ENCODE measurements at places on chromosomes 4 and X.

DNA sequence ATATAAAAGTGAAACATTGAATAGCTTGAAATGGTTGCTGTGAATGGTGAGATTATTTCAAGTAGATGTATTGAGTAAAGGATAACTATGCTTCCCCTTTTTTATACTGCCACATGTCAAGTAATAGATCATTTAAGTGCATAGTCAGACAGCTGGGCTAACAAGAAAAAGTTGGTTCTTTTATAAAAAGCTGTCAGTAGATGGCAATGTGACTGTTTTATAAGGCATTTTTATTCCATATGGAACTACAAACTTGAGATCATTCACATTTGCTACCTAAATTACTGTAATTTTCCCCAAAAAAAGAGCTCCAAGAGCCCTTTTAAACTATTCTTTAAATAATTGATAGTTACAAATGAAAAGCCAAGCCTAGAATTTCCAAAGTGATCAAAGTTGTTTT is 831.0 kb downstream of the C4orf33 start:
- ATAC-seq, result no peak

- ATAC-seq, result peak; percentile 7
Measured at GRCh38 chr4:78938474-78938867, 767 bp downstream of the PAQR3 start.

DNA sequence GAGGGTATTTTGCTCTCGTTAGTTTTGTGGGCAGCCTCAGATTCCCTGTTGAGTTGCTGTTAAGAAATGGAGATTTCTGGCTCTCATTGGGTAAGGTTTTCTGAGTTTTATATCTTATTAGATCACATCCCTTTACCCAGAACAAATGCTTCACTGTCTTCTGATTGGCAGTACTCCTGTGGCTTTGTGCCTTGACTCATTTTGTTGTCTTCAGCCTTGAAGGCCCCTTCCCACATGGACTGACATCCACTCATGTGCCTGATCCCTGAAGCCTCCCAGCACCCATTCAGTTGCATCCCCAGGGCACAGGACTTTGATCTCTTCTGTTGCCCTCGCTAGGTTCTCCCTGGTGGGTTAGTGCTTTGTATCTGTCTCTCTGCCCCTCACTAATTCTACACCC is 10.4 kb downstream of the MED28 start:
- no peak for ATAC-seq

- no peak for ATAC-seq
Measured at GRCh38 chr4:72948080-72948479, 121.4 kb downstream of the COX18 start.

- ATAC-seq, result peak; percentile 81
Measured at GRCh38 chrX:2325076-2325784, 175.5 kb downstream of the DHRSX start.

- ATAC-seq, result peak; percentile 70
Measured at GRCh38 chrX:53445977-53446376, 11.8 kb upstream of the HSD17B10 start.

DNA sequence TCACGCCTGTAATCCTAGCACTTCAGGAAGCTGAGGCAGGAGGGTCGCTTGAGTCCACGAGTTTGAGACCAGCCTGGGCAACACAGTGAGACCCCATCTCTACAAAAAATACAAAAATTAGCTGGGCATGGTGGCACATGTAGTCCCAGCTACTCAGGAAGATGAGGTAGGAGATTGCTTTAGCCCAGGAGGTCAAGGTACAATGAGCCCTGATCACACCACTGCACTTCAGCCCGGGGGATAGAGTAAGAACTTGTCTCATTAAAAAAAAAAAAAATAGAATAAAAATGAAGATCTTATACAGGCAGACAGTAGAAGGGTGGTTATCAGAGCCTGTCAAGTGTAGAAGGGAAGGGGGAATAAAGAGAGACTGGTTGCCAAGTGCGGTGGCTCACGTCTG is 116.9 kb downstream of the PDS5A start:
- no peak for ATAC-seq

DNA sequence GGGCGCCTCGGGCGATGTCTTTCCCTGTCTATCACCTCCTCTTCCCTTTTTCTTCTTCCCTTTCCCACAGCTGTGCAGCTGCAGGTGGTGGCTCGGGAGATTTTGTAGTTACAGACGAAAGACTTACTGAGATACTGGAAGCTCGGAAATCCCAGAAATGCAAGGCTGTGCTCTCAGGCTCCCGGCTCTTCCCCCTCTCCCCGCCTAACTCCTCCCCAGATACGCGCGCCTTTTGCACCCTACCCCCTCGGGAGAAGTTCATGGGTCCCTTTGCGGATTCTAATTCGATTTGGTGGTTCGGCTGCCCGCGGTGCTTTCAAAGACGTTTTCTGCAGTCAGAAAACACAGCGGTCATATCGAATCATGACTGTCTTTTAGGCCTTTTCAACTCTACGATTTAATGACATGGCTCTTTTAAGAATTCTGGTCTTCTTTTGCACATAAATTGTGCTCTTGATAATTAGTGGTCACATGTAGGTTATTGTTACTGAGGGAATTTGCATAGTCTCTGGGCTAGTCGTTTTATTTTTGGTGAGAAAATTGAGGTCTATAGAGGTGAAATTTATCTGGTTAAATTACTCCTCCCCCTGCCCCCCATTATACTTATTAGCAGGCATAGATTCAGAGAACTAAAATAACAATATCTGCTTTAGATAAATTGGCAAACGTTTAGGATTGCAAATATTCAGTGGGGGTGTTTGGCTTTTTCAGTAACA is 1.6 kb downstream of the SEPTIN11 start:
- ATAC-seq, result peak; percentile 4

- ATAC-seq, result no peak
Measured at GRCh38 chr4:139522457-139522856, 33.6 kb downstream of the SETD7 start.

DNA sequence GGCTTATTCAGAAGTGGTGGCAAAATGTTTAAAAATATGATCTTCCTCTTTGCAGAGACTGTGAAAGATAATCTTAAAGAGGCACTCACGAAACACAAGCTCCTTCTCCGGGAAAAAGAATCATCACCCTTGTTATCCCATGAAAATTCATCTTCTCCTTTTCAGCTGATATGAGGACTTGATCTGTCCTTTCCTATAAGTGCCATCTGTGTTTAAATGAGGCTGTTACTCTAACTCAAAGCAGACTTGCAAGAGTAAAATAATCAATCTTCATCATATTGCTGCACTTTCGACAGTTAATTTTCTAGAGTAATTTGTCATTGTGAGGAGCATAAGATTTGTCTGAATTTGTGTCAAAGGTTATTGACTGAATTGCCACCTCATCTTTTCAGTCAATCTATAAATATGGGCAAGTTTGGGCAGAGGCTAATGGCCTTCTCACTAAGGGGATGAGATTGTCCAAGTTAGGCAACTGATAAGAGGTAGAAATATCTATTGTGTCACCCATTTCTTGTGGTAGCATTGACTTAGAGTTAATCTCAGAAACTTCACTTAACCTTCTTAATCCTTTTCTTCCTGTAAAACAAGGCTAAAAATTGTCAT is 452.9 kb downstream of the GRXCR1 start:
- no peak for ATAC-seq

GRCh38 chr4:38531141-38531727 is 132.8 kb upstream of the KLF3 start:
- ATAC-seq, result peak; percentile 41

DNA sequence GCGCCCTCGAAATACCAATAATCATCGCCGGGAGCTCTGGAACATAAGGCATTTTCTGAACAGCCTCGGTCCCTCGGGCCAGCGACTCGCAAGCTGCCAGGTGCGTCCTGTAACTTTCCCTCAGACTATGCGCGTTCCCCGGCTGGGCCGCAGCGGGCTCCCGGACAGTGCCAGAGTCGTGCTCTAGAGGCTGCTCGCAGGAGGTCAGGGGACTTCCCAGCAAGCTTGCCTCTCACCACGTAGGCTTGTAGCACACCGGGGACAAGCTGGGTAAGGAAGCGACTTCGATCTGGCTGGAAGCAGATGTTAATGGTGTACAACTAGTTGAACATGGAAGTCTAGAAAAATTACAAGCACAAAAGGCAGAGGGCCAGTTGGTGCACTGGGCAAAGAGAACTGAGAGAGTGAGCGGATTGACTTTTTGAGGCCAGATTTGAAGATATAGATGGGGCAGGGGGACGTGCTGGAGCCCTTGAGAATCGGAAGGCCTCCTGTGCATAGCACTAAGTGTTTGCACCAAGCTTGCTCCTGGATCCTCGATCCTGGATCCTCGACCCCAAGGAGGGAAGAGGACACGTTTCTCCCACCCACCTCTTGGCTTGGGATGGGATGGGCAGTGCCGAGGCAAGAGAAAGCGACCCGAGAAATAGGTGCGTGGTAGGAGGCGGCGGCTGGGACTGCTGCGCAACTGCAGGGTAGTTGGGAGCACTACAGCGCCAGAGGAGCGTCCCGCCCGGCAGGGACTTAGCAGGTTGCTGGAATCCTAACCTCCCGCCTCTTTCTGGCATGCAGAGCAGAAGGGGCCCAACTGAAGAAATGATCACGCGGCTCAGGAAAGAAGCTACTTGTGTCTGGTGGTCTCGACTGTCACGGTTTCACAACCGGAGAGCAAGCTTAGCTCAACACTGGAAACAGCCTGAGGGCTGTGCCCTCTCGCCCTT is 19.9 kb upstream of the ZIC3 start:
- no peak for ATAC-seq

GRCh38 chrX:43699475-43699874 is 43.4 kb downstream of the MAOA start:
- no peak for ATAC-seq

DNA sequence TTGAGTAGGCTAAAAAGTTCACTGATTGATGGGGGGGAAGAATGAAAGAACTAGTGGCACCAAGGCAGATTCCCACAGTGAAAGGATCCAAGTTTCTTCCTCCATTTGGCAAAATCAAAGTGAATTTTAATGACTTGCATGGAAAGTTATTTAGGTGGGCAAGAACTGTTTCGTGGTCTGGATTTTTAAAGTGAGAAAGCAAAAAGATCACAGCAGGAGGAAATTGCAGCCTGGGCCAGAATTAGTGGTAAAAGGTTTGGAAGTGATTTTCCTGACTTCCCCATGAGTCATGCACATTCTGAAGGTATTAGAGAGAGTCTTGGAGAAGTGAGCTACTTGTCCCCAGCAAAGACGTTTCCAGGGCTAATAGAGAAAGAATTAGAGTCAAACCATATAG is 207.8 kb downstream of the ANTXR2 start:
- peak; percentile 93 for ATAC-seq

- no peak for ATAC-seq
Measured at GRCh38 chr4:2484993-2485392, 16.1 kb downstream of the RNF4 start.

- no peak for ATAC-seq
Measured at GRCh38 chr4:181939199-181939945, 303.8 kb upstream of the TENM3 start.

- ATAC-seq, result no peak
Measured at GRCh38 chrX:31374786-31375185, 302.9 kb upstream of the FTHL17 start.

- ATAC-seq, result peak; percentile 61
Measured at GRCh38 chr4:122826553-122827257, at the start of gene FGF2. Gene FGF2, plus strand, starts transcription at chr4:122826831. Its CDS starts 344 bp downstream, at chr4:122827175.

- ATAC-seq, result no peak
Measured at GRCh38 chr4:21009956-21010355, 309.7 kb downstream of the PACRGL start.

DNA sequence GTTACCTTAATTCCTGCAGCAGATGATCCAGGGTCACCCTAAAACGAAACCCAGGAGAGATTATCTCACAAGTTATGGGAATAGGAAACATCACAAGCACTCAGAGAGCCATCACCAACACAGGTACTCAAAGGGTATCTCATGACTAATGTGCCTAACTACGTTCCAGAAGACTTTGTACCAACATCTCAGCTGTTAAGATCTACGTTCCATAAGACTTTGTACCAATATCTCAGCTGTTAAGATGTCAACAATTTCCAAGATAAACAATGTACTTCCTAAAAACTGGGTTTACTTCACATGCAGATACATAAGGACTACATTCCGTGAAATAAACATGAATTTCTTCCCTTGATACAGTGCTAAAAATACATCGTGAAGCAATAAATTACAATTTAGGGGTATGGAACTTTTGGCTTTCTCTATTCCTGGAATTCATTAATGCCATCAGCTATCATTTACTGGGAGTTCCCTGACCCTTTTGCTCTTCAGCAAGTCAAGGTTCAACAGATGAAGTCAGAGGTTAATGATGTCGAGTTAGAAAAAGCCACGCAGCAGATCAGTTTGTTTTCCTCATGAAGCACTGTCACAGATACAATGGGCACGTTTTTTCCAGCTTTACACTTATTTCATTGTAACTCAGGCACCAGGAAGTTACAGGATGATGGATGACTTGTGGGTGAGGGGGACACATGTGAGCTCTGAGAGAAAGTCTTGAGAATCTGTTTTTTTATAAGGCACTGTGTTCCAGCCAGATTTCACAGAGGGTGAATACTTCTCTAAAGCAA is 127.0 kb upstream of the ETNPPL start:
- ATAC-seq, result no peak

DNA sequence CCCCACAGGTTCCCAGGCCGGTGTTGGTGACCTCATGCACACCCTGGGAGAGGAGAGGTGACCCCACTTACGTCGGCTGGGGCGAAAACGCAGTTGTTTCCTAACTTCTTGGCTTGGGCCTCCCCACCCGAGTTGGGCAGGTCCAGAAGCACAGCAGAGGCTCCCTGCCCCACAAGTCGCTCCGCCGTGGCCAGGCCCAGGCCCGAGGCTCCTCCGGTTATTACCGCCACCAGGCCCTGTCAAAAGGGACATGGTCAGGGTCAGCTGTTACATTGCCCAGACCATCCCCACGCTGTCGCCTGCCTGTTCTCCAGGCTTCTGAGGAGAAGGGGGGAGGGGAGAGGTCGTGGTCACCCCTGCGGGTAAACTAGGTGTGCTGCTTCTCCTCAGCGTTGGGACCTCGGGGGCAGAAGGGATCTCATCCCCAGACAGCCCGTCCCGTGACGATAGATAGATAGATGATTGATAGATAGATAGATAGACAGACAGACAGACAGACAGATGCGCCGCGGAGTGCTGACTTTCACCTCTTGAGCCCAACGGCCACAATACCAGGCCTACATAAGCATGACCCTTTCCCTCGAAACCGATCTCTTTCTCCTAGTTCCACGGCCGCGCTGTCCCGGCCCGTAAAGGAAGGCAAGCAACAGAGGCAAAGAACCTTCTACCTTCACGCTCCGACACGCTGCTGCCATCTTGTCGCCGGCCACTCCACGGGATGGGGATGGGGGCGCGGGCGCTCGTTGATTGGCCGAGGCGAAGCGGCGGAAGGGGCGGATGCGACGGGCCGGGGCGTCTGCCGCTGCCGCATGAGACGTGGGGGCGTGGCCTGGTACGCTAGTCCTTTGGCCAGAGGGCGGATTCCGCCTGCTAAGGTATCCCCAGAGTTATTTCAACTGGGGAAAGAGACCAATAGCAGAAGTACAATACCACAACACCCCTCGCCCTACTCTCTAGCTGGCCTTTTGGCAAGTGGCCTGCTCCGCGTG is at the start of gene HSD17B10:
HSD17B10 (minus strand) TSS at position 720 of the 989 bp plus-strand sequence; CDS start at position 695, 25 bp downstream.
- peak; percentile 99 for ATAC-seq

GRCh38 chr4:37678624-37679023 is 7.6 kb downstream of the RELL1 start:
- peak; percentile 53 for ATAC-seq

- peak; percentile 35 for ATAC-seq
Measured at GRCh38 chrX:13029887-13030771, 14.3 kb downstream of the FAM9C start.
